Activated naive CD8-positive, alpha-beta T cell treated with anti-CD3 and anti-CD28 coated beads, Interleukin-2, amount 10 ng/mL, durations not matched to agents 7 days and 5 days (primary cell): ENCODE measurements at places on chromosomes 7 and 10. TPM values are rescaled to one million over a fixed set of nuclear protein-coding genes. Genes with fewer than 3 reads are reported as not detected.

- peaks cover 34% of the 10 kb centered on the region for H3K27me3 ChIP-seq
- H3K27ac ChIP-seq = no peak overlapping the region
- no peaks in the 10 kb centered on the region for H3K36me3 ChIP-seq
- DNase-seq = no peak
- H3K4me3 ChIP-seq = no peak overlapping the region
Observed at GRCh38 chr10:79496896-79497295, 15.4 kb upstream of the EIF5AL1 start.

- no peak overlapping the region for H3K27ac ChIP-seq
- H3K4me3 ChIP-seq = no peak overlapping the region
Observed at GRCh38 chr7:113812591-113813255, 106.1 kb downstream of the PPP1R3A start.

DNA sequence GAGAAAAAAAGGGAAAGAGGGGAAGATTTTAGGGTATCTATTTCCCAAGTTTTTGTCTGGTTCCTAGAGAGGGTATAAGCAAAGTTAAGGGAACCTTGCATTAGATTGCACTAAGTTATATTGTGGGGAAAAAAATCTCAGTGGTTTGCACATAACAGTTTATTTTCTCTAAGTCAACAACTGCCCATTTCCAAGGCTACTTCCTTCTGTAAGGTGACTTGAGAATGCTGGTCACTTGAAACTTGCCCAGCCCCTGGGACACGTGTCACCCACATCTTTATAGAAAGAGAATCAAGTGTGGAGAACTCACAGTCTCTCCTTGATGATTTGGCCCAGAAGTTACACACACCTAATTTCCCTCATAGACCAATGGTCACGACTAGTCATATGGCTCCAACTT lies 488.6 kb upstream of the PODXL start:
- DNase-seq = no peak
- H3K27ac ChIP-seq = no peak overlapping the region
- H3K27me3 ChIP-seq = peaks cover 18% of the 10 kb centered on the region
- H3K4me3 ChIP-seq = no peak overlapping the region
- H3K36me3 ChIP-seq = no peaks in the 10 kb centered on the region

- peaks cover 35% of the 10 kb centered on the region for H3K36me3 ChIP-seq
- H3K4me1 ChIP-seq = no peaks in the 10 kb centered on the region
- no peak for DNase-seq
- H3K27me3 ChIP-seq = no peaks in the 10 kb centered on the region
- H3K4me3 ChIP-seq = no peak overlapping the region
- no peak overlapping the region for H3K27ac ChIP-seq
Observed at GRCh38 chr7:23619141-23619540, 22.0 kb downstream of the CCDC126 start.

DNA sequence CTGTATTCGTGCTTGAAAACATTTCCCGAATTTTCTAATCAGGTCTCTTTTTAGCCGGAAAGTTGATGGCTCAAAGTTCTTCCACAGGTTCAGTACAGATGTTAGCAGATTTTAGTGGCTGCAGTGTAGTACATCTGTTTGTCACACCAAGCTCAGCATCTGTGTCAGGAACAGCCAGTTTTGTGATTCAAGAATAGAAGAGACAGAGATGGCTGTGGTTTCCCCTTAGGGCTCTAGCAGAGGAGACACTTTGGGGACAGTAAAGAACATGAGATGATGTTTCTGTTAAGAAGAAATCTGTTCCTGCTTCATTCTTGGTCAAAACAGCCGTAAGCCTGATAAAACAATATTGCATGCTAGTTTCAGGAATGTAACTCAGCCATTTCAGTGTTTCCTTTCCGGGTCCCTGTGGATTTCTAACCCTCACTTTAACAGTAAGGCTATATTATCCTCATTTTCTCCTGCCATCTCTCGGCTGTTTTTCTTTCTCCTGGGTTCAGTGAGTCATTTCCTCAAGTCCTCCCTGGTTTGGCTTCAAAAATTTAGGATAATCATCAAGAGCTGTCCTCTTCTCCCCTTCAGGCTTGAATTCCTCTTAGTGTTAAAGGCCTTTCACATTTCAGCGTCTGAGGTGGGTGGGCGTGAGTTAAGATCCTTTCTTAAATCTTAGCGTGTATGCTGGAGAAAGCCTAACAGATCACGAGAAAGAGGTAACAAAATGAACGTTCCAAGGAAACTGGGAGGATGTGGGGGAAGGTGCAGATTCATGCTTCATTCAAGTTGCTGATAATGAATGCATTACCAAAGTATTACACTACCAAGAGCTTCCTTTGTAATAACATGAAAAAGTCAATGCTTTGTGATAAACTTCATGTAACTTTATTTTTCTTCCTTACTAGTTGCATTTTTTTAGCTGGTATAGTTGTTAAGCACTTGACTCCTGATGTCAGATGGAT lies 37.1 kb upstream of the BICC1 start:
- no peaks in the 10 kb centered on the region for H3K36me3 ChIP-seq
- H3K27ac ChIP-seq = no peak overlapping the region
- DNase-seq = no peak
- no peak overlapping the region for H3K4me3 ChIP-seq
- H3K27me3 ChIP-seq = peaks cover 20% of the 10 kb centered on the region

DNA sequence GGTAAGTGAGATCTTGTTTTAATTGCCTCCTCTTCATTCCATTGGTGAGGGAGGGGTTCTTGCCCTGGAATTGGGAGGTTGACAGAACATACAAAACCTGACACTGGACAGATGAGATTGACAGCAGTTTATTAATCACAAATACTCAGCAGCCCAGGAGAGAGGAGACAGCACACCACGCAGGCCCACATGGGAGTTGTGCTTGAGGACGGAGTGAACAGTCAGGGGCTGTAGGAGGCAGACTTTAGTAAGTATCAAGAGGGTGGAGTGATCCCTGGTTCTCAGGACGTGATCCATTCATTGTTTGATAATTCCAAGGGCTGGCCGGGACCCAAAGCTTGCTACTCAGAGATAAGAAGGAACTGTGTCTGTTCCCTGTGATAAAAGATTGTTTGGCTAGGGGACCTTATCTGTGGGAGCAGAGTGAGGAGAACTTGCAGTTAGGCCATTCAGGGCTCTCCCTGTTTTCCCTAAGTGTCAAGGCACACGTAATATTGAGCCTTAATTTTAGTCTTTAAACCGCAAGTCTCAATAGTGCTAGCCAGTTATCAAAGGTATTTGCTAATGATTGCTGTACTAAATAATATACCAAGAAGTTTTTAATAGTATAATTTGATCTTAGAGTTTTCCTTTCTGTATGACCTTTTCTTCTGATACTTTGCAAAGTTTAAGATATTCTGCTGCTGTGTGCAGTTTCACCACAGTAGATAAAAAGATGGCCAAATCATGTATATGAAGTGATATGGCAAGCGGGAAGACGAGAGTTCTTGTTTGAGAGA lies 14.5 kb downstream of the CAPZA2 start:
- peaks cover 14% of the 10 kb centered on the region for H3K36me3 ChIP-seq
- H3K27ac ChIP-seq = no peak overlapping the region

GRCh38 chr7:127582361-127582760 lies 3.0 kb downstream of the GCC1 start:
- peaks cover 2% of the 10 kb centered on the region for H3K27me3 ChIP-seq
- DNase-seq = no peak
- peaks cover 35% of the 10 kb centered on the region for H3K4me1 ChIP-seq
- peaks cover 18% of the 10 kb centered on the region for H3K36me3 ChIP-seq
- H3K27ac ChIP-seq = no peak overlapping the region

GRCh38 chr7:27389496-27389895 lies 146.9 kb downstream of the EVX1 start:
- DNase-seq = no peak
- no peak overlapping the region for H3K27ac ChIP-seq
- peaks cover 20% of the 10 kb centered on the region for H3K27me3 ChIP-seq
- no peaks in the 10 kb centered on the region for H3K4me1 ChIP-seq
- H3K36me3 ChIP-seq = no peaks in the 10 kb centered on the region

DNA sequence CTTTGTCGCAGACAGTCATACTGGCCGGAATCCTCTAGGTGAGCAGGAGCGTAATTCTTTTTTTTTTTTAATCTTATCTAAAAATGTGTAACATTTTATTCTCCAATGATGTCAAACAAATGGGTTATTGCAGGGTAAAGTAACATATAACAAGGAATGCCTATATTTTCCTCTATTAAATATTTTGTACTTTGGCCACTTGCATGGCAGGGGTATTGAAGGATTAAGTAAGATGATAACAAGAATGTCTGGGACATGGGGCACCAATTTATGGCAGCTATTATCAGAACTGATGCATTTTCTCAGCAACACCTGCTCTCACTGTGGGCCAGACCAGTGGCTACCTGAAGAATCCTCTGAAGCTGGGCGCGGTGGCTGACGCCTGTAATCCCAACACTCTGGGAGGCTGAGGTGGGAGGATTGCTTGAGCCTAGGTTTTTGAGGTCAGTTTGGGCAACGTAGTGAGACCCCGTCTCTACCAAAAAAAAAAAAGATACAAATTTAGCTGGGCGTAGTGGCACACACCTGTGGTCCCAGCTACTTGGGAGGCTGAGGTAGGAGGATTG lies 24.0 kb upstream of the SNX10 start:
- H3K27ac ChIP-seq = no peak overlapping the region
- H3K4me3 ChIP-seq = no peak overlapping the region
- H3K4me1 ChIP-seq = no peaks in the 10 kb centered on the region
- no peak for DNase-seq

GRCh38 chr7:51374936-51375335 lies 58.3 kb upstream of the COBL start:
- no peaks in the 10 kb centered on the region for H3K27me3 ChIP-seq
- no peaks in the 10 kb centered on the region for H3K36me3 ChIP-seq
- H3K4me3 ChIP-seq = no peak overlapping the region
- no peak overlapping the region for H3K27ac ChIP-seq
- no peak for DNase-seq

- no peaks in the 10 kb centered on the region for H3K27me3 ChIP-seq
- no peak for DNase-seq
- H3K4me3 ChIP-seq = no peak overlapping the region
- H3K36me3 ChIP-seq = no peaks in the 10 kb centered on the region
- H3K4me1 ChIP-seq = no peaks in the 10 kb centered on the region
- no peak overlapping the region for H3K27ac ChIP-seq
Observed at GRCh38 chr7:155864991-155865690, 52.9 kb upstream of the SHH start.

DNA sequence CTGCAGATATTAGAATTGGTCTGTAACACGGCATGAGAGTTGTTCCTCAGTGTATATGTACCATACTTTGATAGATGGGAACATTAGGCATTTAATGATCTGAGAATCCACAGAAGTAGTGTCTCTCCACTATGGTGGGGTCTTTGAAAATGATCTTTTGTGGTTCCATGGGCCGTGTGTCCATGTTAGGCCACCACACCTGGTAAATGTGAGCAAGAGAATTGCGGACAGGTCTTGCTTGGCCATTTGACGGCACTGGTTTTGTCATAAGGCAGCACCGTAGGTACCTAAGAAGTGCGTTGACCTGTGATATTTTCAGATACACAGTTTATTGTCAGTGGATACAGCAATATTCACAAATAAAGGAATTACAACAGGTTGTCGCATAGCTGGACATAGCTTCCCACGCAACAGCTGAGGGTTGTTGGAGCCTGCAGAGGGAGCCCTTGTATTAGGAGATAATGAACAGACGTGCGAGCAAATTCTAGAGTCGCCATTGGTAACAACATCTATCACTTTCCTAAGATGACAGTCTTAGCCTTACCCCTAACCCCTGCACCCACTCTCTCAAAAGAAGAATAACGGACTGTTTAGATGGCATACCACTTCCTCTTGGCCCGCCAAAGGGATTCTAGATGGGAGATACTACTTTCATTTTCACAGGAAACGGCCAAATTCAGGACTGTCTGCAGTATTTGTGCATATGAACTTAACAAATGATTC lies 111.4 kb downstream of the COL28A1 start:
- peak; percentile 34 for DNase-seq
- no peaks in the 10 kb centered on the region for H3K27me3 ChIP-seq
- no peaks in the 10 kb centered on the region for H3K36me3 ChIP-seq
- H3K4me3 ChIP-seq = peak overlapping the region; percentile 77
- peaks cover 10% of the 10 kb centered on the region for H3K4me1 ChIP-seq

CREB5 gene
- not detected for total RNA-seq

WASHC2A gene
- total RNA-seq = 42.8 TPM

KIAA1217 gene
- not detected for total RNA-seq

SRRM3 gene
- not detected for total RNA-seq

CPEB3 gene
- total RNA-seq = 3.5 TPM

ST8SIA6 gene
- total RNA-seq = 0.34 TPM

SDK1 gene
- 0.20 TPM for total RNA-seq
